ENCODE measurements at places on chromosomes 12 and 14. TPM values are rescaled to one million over a fixed set of nuclear protein-coding genes. Genes with fewer than 3 reads are reported as not detected.

- peak; percentile 34 for DNase-seq
These were observed 265.5 kb downstream of the SEC23A start for GRCh38 chr14:38837343-38838048.

DNA sequence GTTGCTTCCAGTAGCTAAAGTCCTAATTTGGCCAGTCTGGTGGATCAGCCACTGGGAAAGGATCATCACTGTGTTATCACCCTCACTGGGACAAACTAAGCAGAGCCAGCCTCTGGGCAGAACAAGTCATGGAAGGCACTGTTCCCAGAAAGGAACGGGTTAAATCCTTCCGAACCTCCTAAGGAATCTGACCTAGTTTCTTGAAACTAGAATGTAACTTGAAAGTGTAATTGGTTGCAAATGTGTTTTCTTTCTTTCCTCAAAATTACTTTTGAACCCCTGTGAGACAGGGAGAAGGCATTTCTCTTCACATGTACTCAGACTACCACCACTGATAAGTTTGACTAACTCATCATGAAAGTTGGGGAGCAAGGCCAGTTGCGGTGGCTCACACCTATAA, 18.7 kb upstream of the KICS2 start:
- no peak for DNase-seq

DNA sequence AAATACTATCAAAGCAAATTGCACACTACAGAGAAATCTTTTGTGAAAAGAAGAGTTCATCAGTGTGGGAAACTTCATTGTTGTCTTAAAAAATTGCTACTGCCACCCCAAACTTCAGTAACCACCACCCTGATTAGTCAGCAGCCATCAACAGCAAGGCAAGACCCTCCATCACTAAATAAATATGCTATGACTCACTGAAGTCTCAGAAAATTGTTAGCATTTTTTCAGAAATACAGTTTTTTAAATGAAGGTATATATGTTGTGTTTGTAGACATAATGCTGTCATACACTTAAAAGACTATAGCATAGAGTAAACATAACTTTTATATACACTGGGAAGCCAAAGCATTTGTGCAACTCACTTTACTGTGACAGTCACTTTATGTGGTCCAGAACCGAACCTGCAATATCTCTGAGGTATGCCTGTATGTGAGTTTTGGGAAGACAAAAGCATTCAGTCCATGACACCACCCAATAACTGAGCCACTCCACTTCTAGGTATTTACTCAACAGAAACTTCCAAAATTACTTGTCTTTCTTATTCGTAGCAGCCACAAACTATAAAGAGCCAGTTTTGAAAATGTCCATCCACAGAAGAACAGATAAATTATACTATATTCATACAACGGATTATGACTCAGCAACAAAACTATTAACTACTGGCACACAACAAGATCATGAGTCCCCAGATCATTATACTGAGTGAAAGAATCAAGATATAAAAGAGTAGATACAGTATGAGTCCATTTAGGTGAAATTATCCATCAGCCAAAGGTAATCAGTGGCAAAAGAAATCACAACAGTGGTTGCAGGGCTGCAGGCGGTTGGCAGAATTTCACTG, 649.6 kb downstream of the BCL11B start:
- DNase-seq = no peak

GRCh38 chr14:64680013-64680713, 24.1 kb upstream of the PLEKHG3 start:
- DNase-seq = no peak

- no peak for DNase-seq
These were observed 202.0 kb upstream of the AMIGO2 start for GRCh38 chr12:47281667-47282171.

Gene SLC35E3
- total RNA-seq = 7.2 TPM
